SK-MEL-5 (cell line): ENCODE measurements at places on chromosomes 2 and 18.

- no peak for DNase-seq
These were observed 494.7 kb downstream of the STK39 start for GRCh38 chr2:167752734-167753133.

DNA sequence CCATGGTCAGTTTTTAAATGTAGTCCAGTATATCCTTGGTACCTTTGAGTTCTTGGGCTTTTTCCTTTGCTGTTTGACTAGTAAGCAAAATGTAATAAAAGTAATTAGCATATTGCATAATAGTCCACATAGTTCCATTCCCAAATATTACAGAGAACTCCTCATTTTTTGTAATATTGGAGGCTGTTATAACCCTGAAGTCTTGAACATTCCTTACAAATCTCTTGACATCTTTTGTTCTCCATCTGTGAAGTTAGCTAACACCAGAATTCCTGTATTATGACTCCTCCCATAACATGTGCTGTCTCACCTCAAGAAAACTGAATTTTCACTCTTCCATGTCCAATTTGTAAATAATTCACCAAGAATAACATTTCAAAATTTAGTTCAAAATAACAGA lies 17.1 kb downstream of the CREB1 start:
- DNase-seq, result no peak

DNA sequence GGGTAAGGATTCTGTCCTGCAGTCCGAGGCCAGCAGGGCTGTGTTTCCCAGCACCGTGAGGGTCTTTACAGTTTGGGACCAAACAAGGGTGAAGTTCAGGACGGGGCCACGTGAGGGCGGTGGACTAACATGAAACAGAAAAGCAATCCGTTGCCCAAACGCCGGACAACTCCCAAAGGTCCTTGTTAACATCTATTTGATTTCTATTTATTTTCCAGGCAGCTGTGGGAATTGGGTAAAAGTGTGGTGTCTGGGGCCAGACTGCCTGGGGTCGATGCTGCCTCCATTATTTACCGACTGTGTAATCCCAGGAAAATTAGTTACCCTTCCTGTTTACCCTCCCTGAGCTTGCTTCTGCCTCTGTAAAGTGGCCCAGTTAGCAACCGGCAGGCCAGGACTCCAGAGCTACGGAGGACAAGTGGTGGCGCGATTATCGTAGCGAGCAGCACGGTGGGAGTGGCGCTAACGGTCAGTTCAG lies 66.3 kb upstream of the TCF7L1 start:
- DNase-seq, result peak; percentile 91

GRCh38 chr2:159046966-159047365 lies 78.5 kb downstream of the TANC1 start:
- DNase-seq, result no peak

DNA sequence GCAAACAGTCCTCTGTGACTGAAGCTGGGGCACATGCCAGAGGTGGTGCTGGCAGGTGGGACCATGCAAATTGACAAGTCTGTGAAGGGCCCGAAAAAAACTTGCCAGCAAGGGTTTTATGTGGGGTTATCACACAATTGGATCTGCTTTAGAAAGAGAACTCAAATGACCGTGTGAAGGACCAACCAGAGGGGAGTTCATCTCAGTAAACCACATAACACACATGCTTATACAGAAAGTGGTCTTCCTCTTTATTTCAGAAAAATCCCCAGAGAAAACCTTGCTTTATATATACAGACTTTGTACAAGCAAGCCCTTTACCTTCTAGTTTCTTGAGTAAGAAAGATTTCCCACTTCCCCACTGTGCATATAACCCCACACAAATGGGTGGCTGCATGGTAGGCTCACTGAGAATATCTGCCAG lies 46.7 kb downstream of the KIDINS220 start:
- no peak for DNase-seq

GRCh38 chr2:27857417-27858172 lies 32.6 kb downstream of the RBKS start:
- DNase-seq, result no peak

DNA sequence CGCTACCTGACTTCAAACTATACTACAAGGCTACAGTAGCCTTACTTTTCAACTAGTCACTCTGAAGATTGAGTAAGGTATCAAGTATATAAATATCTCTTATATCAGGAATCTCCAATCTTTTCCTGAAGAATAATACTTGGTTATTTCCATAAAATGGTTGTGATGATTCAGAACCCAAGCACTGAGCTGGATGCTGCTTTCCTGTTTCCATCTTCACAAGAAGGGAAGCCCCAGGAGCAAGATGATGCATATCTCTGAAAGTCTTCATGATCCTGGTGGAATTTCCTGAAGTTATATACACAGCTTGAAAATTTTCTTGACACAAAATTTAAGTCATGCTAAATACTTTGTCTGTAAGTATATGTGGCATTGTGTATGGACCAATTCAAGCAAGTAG lies 243.9 kb upstream of the TANK start:
- no peak for DNase-seq

GRCh38 chr18:32093102-32093511 lies 1.4 kb downstream of the RNF138 start:
- peak; percentile 20 for DNase-seq

DNA sequence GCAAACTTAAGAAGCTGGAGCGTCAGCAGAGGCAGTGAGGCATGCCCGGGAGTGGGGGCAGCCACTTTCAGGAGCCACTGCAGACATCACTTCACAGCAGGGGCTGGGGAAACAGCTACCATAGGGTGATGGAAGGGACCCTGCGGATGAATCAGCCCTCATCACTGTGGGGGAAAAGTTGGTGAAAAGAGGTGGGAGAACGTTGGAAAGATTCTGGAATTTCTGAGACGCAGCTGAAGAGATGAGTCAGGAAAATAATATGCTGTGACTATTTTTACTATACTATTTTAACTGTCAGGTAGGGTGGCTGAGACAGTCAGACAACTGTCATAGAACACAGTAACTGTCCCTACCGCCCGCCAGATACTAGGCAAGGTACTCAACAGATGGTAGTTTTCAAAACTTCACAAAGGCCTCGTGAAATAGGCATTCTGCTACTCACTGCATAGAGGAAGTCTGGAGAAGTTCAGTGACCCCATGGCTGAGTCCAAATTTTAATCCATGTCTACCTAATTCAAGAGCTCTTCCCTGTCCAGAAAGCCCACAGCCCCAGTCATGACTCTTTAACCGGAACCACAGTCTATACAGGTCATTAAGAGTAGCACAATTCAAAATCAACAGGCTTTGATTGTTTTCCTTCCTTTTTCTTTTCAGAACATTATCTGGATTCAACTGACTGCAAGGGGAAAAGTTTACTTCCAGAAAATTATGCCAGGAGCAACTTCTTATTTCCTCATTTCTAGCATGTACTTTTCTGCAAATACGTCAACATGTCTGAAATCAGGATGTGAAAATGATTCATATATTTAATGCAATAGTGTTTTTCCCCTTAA lies 39.3 kb upstream of the EPB41L3 start:
- DNase-seq, result no peak

DNA sequence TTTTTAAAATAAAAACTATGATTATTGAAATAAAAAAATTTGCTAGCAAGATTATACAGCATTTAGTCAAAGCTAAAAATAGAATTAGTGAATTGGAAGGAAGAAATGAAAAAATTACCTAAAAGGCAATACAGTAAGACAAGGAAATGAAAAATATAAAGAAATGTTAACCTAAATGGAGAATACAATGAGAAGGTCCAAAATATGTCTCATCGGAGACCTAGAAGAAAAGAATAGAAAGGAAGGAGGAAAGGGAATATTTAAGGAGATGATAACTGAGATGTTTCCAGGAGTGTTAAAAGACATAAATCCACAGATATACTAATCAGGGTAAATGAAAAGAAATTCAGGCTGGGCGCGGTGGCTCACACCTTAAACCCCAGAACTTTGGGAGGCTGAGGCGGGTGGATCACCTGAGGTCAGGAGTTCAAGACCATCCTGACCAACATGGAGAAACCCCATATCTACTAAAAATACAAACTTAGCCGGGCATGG lies 78.9 kb downstream of the AFF3 start:
- no peak for DNase-seq

- DNase-seq, result no peak
These were observed 68.9 kb upstream of the CAB39 start for GRCh38 chr2:230643576-230644291.

GRCh38 chr18:26971409-26971808 lies 105.9 kb upstream of the AQP4 start:
- DNase-seq, result no peak

DNA sequence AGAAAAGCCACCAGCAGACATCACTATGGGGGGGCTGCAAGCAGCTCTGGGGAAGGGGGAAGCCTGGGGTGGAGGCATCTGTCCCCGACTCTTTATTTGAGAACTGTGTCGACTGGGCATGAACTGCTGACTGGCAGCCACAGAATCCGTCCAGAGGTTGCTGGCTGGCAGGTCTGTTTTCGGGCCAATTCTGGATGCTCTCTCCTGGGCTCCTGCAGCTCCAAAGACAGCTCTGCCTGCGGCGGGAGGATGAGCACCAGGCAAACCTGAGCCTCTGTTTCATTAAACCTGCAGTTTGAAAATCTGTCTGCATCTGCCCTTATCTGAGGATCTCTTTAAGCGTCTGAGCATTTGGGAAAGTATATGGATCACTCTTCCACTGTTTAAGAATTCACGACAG lies 34.4 kb upstream of the RPL31 start:
- DNase-seq, result no peak

- no peak for DNase-seq
These were observed 161.3 kb downstream of the DTNA start for GRCh38 chr18:34871435-34871834.
